ENCODE measurements at places on chromosomes 5 and 9. TPM values are rescaled to one million over a fixed set of nuclear protein-coding genes. Genes with fewer than 3 reads are reported as not detected.

DNA sequence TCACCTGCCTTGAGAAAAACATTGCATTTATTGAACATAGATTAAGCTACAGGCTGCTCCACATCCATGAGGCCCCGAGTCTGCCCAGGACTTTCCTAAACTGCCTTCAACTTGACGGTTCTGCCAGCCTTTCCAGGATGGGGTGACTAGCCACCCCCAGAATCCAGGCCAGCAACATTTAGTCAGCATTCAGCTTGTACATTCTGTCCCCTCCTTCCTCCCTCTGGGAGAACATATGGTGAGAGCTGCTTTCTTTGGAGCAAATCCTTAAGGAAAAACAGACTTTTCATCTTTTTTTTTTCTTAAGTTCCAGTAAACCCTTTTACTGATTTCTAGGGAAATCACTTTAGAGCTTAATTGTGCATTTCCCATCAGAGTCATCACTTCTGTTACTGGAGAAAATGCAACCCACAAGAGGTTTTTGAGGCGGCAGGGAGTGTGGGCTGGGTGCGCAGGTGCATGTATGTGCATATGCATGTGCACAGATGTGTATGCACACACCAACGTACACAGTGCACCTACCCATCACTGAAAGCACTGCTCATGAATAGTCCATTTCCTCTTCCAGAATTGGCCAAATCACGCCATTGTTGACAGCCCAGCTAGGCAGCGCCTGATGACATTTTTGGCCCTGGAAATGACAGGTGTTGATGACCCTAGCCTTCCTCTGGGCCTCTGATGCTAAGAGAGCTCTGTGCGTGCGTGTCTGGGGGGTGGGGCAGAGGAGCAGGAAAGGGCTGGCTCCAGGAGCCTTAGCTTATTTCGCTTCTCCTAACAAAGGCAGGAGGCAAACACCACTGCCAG is 145.6 kb downstream of the HSD17B3 start:
- DNase-seq: no peak

DNA sequence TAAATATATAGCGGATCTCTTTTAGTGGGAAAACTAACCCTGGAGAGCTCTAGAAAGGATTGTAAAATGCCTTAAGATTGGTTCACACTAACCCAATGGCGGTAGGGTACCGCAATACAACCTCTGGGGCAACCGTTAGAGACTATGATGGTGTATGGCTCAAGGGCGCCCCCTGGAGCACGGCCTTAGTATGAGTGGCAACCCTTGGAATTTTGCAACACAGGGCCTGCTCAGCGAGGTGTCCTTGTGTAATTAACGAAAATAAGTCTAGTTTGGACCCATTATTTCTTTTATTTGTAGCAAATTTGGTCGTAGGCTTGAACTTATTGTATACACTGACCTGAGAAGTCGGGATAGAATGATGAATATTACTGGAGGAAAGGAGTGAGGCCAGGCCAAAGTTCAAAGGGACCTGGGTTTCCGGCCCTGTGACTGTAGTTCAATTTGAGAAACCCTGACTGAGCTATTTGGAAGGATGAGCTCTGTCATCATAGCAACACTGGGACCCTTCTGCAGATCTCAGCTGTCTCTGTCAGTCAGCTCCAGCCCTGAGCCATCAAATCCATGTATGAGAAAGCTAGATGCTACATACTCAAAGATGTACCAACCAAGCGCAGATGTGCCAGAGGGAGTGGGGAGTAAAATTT is 54.8 kb downstream of the CAMK4 start:
- DNase-seq: peak; percentile 65

DNA sequence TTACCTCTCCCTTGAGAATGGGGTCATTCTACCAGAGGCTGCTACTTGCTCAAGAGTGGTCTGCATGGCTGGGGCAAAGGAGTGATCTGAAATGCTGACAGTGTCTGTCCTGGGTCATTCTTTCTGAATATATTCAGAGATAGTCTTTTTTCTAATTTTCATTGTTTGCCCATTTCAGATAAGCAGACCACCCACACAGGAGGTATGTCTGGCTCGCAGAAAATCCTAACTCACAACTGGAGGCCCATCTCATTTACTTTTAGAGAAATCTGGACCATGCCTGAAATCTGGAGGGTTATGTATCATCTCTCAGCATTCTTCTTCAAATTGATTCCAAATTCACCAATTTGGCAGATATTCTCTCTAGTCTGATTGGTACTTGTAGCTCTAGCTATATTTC is 227.6 kb downstream of the SEC61B start:
- no peak for DNase-seq

DNA sequence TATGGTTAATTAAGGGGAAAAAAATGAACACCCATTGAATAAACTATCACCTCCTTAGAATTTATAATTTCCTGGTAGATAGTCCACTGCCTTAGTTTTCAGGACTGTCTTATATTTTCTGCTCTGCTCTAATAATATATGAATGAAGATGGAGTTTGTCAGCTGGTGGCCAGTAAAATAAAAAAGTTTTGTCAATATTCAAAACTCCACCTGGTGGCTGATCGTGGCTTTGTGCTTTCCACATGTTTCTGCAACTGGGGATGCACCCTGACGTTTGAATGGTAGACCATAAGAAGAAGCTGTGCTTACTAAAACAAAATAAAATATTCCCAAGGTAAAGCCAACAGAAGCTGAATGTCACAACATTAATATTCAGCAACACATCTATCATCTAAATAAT is 286.6 kb upstream of the IZUMO3 start:
- no peak for DNase-seq

The GRIN1 gene
- not detected for total RNA-seq

The SHROOM1 gene
- total RNA-seq: 1.5 TPM

The CCDC192 gene
- not detected for total RNA-seq

GRCh38 chr5:157172403-157172802 is 6.3 kb upstream of the GARIN3 start:
- no peak for DNase-seq

GRCh38 chr5:121525706-121526105 is 326.0 kb upstream of the FTMT start:
- no peak for DNase-seq

GRCh38 chr9:4397917-4398316 is 92.4 kb upstream of the SLC1A1 start:
- DNase-seq: no peak

The MCTP1 gene
- total RNA-seq: 38.8 TPM

DNA sequence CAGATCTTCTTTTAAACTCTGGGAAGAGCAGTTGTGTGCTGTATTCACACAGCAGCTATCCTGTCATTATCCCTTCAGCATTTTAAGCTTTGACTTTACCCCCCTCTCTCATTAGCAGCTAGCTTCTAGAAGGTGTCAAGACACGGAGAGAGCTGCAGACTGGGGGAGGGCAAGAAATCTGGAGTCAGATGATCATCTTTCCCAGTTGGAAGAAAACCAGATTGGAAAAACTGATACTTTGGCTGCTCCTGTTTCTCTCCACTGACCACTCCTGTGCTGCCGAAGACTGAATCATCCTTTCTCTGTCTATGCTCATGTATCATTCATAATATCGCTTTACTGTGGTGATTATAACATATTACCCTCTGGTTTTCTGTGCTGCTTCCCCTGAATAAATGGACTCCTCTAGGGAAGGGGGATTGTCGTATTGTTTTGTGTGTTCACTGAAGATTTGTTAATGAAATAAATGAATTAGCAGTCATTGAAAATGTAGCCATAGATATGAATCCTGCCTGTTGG is 75.1 kb downstream of the SH3GL2 start:
- DNase-seq: no peak

DNA sequence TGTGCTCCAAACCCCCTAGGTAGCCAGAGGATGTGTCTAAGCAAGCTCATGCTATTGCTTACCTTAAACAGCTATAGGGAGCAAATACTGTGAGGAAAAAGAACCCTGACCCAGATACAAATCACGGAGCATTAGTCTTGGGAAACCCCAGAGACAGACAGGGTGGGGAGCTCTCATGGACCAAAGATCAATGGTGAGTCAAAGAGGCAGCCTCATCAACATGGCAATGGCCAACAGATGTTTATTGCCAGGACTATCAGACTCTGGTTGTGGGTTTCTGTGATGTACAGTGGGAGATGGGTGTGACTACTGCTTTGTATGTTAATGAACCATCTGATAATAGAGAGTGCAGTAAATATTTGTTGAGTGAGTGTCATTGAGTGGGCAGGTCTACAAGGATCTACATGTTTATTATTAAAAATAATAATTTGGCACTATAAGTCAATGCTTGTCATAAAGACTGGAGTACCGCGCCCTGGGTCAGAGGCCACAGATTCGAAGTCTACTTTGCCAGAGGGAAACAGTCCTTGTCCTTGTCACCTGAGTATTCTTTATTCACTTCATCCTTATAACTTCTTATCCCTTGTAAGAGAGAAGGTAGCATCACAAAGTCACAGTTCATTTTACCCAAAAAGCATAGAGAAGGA is 56.5 kb upstream of the RAI14 start:
- no peak for DNase-seq

DNA sequence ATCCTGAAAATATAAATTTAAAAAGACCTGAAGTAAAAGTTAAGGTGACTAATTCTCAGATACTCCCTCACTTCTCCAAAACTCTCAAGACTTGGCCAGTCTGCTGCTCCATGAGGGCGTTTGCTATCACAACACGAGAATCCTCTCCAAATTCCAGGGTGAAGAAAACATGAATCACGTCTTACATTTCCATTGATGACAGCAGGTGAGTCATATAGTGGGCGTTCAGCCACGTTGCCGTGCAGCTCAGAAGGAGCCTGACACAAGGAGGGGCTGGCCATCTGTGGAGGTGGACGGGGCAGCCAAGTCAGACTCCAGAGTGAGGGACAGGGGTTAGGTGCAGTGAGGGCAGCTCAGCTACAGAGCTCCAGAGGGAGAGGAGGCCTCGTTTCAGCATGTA is 555.1 kb upstream of the ADAMTS16 start:
- no peak for DNase-seq

The GABRA6 gene
- total RNA-seq: not detected

GRCh38 chr5:92635001-92635461 is 946.0 kb downstream of the NR2F1-AS1 start:
- no peak for DNase-seq

The CTNNA1 gene
- total RNA-seq: 515 TPM

DNA sequence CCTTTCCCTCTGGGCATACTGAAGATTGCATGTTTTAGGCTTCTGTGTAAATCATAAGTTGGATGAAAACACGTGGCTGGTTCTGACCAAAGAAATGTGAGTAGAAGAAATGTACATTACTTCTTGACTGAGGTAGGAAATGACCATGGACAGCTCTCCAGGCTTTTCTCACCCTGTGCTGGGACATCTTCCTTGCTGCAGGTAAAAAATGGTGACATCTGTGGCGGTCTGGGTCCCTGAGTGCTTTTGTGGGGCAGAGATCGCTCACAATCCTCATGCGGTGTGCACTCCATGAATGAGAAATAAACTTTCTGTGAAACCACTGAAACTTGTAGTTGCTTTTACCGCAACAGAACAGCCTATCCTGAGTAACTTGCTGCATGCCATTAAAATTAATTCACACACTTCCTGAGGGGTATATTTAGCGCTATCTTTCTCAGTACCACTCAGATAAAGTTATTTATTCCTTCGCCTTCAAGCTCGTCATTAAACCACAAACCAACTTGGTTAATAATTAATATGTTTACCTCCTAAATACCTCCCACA is 730.4 kb downstream of the EFNA5 start:
- no peak for DNase-seq

DNA sequence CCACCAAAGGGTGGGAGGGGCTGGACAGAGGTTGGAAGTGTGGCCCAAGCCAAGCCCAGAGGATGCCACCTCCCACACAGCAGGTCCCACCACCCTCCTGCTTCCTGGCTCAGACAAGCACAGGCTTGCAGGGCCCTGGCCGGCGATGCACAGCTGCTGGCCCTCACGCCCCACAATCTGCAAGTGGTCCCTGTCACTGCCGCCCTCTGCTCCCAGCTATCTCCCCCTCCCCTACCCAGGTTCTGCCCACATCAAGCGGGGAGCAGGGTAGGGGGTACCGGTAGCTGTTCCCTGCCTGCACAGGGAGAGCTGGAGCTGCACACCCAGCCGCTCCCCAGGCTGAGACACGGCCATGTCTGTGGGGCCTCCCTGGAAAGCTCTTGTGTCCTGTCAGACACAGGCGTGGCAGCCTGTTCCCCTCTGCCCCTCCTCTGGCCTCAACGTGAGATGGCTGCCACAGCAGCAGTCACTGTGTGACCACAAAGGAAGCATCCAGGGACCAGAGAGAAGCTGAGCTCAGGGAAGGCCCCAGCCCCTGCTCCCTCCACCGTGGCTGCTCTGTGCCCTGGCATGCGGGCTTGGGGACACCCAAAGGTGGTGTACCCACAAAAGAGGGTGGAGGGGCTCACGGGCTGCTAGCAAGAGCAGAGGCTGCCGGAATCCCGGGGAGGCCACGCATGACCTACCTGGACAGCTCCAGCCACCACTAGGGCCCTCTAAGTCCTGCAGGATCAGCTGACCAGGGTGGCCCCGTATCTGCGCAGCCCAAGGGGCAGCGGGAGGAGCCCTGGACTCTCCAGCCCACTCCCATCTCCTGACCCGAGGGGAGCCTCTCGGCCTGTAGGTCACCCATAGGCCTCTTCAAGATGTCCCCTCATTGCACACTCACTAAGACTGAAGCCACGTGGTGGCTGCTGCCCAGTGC is 10.9 kb upstream of the ZDHHC11 start:
- no peak for DNase-seq

DNA sequence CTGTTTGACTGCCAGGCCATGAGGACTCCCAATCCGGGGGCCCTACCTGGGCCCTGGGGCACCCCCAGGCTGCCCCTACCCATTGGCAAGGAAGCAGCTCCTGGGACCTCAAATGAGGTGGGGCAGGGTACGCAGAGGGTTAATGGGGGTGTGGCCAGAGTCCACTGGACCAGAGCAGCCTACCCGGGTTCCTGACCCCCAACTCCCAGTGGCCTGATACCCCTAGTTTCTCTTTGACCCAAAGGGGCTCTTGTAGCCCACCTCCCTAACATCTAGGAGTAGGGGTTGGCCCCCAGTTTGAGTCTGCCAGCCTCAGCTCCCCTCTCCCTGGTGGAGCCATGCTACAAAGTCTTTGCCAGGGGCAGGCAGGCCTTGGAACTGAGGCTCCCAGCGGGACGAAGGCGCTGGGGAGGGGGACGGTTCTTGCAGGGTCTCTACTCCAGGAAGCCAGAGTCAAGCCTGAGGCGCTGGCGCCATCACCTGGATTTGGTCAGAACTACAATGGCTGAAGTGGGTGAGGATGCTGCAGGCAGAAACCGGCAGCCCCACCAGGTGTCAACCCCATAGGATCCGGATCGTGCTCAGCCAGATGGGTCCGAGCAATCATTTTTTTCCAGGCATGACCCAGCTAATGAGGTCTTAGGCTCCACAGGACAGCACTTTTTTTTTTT is 8.4 kb upstream of the CERCAM start:
- DNase-seq: peak; percentile 24

GRCh38 chr9:89588271-89588879 is 16.4 kb upstream of the GADD45G start:
- no peak for DNase-seq

The FOXD4 gene
- total RNA-seq: 0.13 TPM

All from dermis microvascular lymphatic vessel endothelial cell (primary cell).